ENCODE measurements at places on chromosomes 2 and 18.

DNA sequence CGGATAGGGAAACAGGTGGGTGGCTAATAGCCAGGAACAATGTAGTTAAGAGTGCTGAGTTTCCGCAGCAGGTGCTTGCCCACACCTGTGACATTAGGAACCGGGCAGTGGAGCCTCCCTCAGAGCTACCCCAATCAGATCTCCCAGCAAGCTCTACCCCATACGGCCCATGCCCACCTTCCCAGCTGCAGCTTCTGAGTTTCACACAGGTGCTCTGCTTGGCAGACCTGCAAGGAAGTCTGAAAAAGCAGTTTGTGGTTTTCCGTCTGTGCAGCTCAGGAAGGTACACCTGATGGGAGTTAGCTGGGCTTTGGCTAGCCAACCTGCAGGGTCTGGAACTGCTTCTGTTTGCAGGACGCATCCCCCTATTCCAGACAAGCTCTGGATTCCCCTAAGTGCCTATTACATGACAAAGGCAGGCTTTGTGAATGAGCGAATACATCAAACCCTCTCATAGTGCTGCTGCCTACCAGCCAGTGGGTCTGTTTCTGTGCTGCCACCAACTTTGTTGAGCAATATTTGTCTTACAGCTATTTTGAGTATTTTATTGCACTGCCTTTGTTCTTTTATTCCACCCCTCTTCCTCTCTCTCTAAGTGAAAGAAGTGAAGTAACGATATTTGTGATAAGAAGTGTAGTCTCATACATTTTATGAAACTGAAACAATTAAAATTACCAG, 24.7 kb upstream of the CEP68 start:
- DNase-seq, result no peak

DNA sequence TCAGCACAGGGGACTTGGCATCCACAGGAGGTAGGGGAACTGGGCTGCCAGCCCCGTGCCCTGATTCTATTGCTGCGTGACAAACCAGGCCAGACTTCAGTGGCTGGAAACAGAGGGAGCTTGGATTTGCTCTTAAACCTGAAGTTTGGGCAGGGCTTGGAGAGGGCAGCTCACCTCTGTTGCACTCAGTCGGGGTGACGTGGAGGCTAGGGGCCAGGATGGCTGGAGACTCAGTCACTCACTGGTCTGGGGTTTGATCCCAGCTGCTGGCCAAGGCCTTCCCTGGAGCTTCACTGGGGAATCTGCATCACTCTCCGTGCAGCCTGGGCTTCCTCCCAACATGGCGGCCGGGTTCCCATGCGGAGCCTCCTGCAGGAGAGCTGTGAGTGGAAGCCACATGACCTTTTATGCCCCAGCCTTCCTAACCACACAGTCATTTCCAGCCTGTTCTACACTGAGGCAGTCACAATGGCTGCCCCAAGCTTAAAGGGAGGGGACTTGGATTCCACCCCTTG, 175.2 kb upstream of the HDAC4 start:
- DNase-seq, result no peak

DNA sequence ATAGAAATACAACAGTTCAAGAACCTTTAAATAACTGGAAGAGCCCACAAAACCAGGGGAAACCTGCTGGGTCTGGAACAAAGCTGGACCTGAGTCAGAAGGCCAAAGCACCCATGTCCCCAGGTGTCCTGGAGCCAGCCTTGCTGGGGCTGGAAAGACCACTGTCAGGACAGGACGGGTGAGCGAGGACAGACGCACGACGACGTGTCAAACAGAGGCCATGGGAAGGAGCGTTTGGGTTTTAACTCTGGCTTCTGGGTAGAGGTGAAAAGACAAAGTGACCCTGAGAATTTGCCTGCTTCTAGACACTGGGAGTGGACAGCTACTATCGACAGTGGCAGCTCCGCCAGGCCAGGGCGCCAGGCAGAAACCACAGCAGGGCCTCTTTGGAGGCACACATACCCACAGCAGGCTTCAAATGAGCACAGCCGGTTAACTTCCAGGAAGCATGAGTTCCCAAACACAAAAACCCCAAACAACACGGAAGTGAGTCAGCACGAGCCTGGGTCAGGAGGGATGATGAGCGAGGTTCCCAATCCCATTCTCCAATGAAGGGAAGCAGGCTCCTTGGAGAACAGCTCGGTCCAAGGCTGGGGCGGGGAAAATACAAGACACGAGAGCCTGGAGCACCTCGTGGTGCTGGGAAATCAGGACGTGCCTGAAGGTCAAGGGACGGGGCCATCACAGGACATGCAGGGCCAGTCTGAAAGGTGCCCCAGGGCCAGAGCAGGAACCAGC, 208.0 kb downstream of the TWIST2 start:
- no peak for DNase-seq

DNA sequence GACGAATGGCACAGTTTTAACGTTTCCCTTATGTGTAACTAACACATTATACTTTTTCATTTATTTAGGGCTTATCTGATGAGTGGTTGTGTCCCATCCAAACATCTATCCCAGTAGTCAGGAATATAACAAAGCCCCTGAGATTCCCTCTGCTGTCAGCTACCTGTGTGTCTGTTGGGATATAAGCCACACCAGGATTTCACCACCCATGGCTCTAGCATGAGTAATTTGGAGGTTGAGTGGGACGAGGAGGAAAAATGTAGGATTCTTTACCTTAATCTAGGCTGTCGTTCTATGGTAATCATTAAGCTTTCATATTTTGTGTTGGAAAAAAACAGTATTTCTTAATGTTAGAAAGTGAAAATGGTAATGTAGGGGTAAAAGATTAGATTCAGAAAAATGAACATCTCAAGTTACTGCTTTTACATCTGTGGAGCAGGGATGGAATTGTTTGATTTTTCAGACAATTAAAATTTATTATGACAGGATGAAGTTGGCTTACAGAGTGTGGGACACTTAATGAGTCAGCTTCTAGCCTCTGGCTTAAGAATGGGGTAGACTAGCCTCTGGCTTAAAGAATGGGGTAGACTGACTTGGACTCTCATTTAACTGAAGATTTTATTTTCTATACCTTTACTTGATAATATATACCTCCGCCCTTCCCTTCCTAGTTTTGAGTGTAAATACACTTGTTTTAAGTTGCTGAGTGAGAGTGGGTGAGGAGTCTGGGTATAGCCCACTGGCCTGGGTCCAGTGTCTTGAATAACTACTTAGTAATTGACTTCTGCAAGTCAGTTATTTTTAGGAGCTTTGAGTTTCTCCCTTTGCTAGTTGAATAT, 88.5 kb upstream of the RANBP2 start:
- no peak for DNase-seq

GRCh38 chr2:11938196-11938595, 191.8 kb downstream of the LPIN1 start:
- DNase-seq, result no peak

DNA sequence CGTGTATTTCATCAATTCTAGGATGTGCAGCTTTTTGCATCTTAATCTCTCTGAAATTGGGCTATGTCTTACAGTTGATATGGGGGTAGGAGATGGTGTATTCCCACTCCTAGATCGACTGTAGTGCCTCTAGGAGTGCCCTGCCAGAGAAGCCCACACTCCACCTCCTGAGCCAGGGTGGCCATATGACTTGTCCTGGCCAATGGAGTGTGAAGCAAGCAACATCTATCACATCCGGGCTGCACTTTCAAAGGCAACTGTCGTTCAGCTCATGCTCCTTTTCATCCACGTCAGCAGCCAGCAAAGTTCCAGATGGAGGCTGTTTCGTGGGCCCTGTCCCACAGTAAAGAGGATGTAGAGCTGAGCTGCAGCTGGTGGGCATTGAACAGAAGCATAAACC, 149.4 kb upstream of the SLC1A4 start:
- DNase-seq, result no peak

GRCh38 chr2:8999102-8999446, 4.4 kb downstream of the MBOAT2 start:
- no peak for DNase-seq

GRCh38 chr2:100780203-100781008, 39.5 kb upstream of the NPAS2 start:
- no peak for DNase-seq

DNA sequence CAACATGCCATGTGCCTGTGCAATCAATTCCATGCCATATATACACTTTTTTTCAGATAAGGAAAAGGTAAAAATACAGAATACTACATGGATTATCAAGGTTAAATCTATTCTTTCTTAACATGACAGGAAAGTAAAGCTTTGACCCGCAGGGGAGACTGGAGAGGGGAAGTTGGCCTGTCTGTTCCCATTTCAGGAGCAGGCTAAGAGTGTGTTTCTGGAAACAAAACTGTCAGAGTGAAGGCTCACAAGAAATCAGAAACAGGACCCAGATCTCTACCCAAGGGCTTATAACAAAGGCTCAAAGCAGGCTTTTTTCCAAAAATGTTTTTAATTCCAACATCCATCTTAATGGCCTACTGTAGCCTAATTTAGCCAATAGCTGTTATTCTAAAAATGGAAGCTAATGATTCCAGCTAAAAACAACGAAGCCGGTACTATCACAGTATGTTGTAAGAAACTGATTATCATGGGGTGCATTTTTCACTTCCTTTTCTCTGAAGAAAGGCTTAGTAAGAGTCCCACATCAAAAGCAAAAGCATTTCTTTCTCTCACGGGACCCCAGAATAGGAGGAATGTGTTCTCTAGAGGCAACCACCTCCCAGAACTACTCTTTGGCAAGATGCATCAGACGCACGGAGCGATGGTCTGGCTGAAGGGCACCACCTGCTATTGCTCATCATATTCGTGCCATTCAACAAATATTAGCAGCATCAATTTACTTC, 41.4 kb downstream of the FECH start:
- no peak for DNase-seq

GRCh38 chr18:8847900-8848299, 142.5 kb downstream of the MTCL1 start:
- DNase-seq, result no peak

DNA sequence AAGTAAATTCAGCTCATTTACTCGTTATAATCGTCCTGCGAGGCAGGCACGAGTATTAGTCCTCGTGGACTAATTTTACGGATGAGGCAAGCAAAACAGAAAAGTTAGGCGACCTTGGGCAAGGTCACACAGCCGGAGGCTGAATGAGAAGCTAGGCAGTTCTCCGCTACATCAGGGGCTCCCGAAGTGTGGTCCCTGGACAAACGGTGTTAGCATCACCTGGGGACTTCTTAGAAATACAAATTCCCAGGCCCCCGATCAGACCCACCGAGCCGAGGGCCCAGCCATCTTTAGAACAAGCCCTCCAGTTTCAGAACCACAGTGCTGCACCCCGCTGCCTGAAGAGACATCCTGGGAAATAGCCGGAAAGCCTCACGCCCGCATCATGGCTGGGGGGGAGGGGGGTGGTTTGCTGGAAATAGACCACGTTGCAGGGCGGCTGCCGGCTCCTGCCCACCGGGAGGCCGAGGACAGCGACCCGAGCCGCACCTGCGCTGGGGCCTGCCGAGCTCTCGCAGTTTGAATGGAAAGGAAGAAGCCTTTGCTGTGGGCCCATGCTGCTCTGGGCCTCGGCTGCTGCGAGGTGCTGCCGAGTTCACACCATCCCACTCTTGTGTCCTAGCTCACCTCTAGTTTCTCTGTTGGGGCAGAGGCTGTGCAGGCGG, 72.2 kb downstream of the TFCP2L1 start:
- no peak for DNase-seq

GRCh38 chr2:39730685-39731302, 48.3 kb downstream of the THUMPD2 start:
- no peak for DNase-seq

GRCh38 chr2:34652636-34653035, 1053.5 kb upstream of the FAM98A start:
- DNase-seq, result no peak

- DNase-seq, result no peak
Observed at GRCh38 chr18:73520229-73520628, 627.4 kb downstream of the FBXO15 start.

GRCh38 chr18:26791676-26792075, 73.8 kb downstream of the AQP4 start:
- no peak for DNase-seq

GRCh38 chr2:188369365-188369764, 77.7 kb downstream of the GULP1 start:
- DNase-seq, result no peak

GRCh38 chr2:144477281-144477956, 42.5 kb downstream of the ZEB2 start:
- DNase-seq, result no peak

DNA sequence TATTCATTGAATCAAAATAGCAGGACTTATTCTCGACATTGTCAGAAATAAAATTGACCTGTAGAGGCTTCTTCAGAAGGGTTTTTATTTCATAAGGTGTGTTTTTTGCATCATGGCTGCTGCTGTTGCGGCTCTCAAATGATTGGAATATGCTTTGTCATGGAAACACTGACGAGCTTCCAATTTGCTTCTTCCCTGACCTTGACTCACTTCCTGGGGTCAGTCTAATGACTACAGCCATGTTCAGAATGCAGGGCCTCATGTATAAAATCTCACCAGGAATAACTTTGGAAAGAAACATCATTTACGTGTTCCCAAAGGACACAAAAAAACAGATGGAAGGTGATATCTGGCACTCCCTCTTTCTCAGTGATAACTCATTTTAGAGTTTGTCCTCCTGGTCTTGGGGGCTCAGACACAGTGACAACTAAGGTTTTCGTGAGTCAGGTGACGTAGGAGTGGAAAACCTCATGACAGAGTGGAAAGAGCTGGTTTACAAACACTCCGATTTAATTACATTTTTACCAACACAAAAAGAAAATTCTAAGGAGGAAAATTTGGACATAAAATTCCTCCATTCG, 467.0 kb upstream of the RAB12 start:
- DNase-seq, result no peak

DNA sequence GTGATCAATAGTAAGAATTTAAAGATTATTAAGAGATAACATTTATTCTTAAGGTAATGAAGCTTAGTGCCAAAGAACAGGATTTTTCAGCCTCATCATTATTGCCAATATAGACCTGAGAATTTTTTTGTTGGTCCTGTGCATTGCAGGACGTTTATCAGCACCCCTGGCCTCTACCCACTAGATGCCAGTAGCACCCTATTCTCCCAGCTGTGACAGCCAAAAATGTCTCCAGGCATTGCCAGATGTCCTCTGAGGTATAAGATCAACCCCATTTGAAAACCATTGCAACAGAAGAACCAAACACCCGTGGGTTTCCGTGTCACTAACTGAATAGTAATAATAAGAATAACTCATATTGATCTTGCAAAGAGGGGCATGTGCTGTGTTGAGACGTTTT, 700.0 kb upstream of the SOX11 start:
- no peak for DNase-seq

GRCh38 chr2:207258263-207258991, 92.7 kb upstream of the KLF7 start:
- no peak for DNase-seq

DNA sequence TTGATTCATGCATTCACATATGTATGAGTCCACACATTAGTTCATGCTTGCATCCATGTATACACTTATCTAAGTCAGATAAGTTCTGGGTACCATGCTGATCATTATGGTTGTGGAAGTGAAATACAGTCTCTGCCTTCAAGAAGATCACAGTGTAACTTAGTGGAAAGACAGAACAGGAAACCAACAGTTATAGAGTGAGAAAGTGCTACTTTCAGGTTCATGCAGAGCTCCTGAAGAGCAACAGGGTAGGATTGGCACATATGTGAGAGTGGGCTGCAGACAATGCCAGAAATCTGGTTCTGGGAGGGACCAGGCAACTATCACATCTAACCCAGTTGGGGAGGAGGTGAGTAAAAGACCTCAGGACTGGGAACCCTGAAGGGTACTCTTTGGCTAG, 35.4 kb upstream of the PGAP1 start:
- DNase-seq, result no peak
